Myocyte (in vitro differentiated cells): ENCODE measurements at places on chromosomes 13 and 19. TPM values are rescaled to one million over a fixed set of nuclear protein-coding genes. Genes with fewer than 3 reads are reported as not detected.
A peak's percentile ranks its signal among the peaks of the same experiment; 100 is the strongest.

GRCh38 chr13:111491021-111491420 lies 170.6 kb downstream of the TEX29 start:
- no peak for DNase-seq

- DNase-seq: no peak
These were observed 5.9 kb upstream of the SLC7A10 start for GRCh38 chr19:33231511-33231910.

DNA sequence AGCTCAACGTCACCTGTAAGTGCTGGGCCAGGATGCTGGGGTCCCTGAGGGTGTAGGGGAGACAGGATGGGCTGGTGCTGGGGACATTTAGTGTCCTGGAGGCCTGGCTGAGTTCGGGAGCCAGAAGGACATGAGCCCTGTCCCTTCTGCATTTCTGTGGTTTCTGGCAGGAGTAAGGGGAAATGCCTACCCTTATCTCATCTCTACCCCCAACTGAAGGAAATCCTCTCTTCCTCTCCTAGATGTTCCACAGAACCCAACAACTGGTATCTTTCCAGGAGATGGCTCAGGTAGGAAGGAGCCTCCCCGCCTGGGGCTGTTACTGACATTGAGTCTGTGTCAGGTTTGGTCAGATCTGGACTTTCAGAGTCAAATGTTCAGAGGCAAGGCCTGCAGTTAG lies 1.2 kb downstream of the CD33 start:
- DNase-seq: no peak

DNA sequence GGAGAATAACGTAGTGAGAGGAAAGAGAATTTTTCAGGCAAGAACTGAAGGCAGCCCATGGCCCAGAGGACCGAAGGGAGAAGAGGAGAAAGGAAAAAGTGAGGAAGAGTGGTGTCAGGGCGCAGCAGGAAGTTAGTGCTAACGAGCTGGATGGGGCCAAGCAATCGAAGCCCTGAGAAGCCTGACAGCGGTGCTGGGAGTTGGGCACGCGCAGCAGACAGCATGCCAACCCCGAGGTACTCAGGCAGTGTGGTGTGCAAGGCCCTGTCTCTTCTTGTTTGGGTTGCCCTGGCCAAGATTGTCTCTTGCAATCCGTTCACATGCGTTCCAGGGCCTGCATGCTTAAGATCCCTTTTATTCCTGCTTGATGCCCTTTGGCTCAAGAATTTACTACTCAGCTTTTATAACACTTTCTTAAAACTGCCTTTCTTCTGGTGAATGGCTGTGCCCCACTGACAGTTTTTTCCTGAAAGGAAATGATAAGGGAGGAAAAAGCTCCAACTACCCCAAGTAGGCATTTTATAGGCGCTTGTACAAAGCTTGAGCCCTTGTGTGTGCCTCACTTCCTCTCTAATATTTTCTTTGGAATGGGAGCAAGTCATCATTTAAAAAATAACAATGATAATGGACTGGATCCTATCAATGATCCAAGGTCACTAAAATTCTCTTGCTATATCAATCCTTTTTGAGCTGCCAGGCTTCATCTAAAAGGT lies 115.4 kb downstream of the FLT1 start:
- no peak for DNase-seq

GRCh38 chr19:56133858-56134653 lies 7.0 kb upstream of the ZNF444 start:
- peak; percentile 35 for DNase-seq

DNA sequence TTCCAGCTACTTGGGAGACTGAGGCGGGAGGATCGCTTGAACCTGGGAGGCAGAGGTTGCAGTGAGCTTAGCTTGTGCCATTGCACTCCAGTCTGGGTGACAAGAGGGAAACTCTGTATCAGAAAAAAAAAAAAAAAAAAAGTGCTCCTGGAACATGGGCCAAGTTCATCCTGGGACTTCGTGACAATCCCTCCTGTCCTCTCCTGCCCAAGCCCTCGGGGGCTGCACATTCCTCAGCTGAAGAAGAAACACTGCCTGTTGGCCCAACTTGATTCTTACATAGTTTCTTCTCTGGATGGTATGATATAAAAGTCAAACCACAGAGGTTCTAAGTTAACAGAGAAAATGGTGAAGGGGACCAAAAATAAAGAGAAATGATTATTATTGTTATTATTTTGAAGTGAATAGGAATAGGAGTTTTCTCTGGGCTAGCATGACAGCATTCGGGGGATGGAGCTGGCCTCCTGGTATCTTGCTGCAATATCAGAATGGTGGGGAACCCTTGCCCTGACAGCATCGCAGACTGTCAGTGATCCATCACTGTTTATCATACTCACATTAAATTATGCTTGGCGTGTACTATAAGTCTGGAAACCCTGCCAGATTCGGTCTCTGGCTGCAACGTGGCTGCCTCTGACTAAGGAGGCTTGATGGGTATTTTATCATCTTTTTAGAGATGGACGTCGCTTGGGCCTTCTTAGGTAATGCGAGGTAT lies 113.7 kb upstream of the OXGR1 start:
- no peak for DNase-seq

DNA sequence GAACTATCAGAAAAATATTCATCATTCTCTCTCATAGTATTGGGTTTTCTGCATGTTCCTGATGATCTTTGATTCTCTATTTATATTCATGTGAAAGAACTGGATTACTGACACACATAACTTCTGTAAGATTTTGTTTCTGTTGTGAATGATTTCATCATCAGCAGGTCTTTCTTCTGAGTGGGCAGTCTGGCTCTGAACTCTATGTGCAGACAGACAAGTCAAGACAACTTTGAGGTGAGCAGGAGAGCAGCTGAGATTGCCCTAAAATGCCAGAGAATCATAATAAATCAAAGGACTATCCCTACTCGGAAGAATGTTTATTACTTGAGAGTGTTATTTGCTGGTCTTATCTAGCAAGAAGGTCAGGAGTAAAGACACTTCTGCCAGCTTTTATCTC lies 652.1 kb upstream of the GPC6 start:
- no peak for DNase-seq

GRCh38 chr13:68481130-68481529 lies 1251.0 kb upstream of the PCDH9 start:
- no peak for DNase-seq

DNA sequence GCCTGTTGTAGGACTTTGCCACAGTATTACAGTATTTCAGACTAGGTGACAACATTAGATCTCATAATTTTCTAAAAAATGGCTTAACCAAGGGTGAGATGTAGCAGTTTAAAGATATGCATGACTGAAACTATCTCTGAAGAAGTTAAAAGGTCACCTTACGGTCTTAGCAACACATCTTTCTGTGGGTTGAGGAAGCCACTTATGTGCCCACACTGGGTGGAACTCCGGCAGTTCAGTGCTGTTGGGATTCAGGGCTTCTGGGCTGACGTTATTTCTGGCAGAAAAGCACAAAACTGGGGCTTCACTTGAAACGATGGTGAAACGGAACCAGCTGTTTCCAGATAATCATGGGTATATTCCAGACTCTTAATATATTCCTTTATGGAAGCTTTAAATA lies 697.3 kb downstream of the PCDH9 start:
- DNase-seq: no peak

GRCh38 chr13:57823704-57824103 lies 192.2 kb downstream of the PCDH17 start:
- no peak for DNase-seq

- DNase-seq: peak; percentile 17
These were observed 17.9 kb downstream of the SLC25A42 start for GRCh38 chr19:19081642-19082151.

DNA sequence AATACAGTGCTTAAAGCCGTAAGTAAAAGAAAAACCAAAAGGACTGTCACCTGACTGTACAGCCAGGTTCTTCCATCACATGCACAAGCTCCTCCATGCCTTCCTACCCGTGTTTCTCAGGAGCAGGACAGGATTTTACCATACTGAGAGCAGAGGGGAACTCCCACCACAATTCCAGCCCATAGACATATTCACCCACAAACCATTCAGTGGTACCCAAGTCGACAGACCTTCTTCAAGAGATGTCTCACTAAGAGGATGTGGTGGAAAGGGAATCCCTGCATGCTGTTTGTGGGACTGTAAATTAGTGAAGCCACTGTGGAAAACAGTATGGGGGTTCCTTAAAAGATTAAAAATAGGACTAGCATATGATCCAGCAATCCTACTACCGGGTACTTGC lies 66.9 kb upstream of the DOCK9 start:
- DNase-seq: no peak

GRCh38 chr13:50539791-50540530 lies 303.5 kb downstream of the DLEU7 start:
- DNase-seq: no peak

GRCh38 chr19:9835507-9835949 lies 410 bp downstream of the PIN1 start:
- no peak for DNase-seq

DNA sequence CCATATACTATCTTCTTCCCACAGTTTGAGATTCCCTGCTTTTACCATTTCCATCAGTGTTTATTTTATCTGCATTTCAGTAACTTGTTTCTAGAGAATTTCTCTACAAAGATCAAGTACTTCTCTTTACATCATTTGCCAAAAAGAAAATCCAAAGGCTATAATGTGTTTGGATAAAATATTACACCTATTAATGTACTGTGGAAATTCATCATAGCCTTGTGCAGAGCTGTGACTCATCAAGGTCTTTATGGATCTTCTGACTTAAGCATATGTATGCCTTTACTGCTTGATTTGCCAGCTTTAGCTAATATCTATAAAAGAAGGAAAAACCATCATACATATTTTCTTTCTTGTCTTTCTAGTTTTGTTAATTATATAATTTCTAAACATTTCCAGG lies 9.6 kb upstream of the HTR2A start:
- DNase-seq: no peak

GRCh38 chr19:49153167-49153809 lies 1.9 kb downstream of the HRC start:
- no peak for DNase-seq

DNA sequence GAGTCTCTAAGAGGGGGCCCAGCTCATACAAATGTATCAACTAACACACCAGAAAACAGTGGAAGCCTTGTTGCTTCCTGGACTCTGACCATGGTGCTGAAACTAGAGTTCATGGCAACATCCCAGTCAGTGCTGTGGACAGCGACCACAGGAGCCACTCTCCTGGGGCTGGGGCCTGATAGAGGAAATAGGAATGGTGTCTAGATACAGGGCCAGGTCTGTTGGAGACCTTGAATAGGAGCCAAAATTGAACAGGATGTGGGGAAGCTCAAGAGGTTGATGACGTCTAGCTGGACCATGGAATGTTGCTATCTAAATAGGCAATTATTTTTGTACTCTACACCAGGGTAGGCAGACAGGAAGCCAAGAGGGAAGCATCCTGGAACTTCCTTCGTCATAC lies 21.7 kb downstream of the LILRB4 start:
- peak; percentile 66 for DNase-seq

ZNF98 gene
- total RNA-seq: not detected in 2 replicates

AMER2 gene
- not detected in 2 replicates for total RNA-seq

ZNF154 gene
- 1.4 and 2.0 TPM in 2 replicates for total RNA-seq

NCR1 gene
- total RNA-seq: not detected in 2 replicates

CD70 gene
- total RNA-seq: 0.64 and 0.78 TPM in 2 replicates

NLRP9 gene
- total RNA-seq: not detected in 2 replicates

PRODH2 gene
- not detected in 2 replicates for total RNA-seq

IGFL2 gene
- total RNA-seq: not detected in 2 replicates

ZNF563 gene
- 3.4 and 4.3 TPM in 2 replicates for total RNA-seq

ZNF701 gene
- total RNA-seq: 5.5 and 6.2 TPM in 2 replicates

NOVA2 gene
- not detected in 2 replicates for total RNA-seq

HRC gene
- total RNA-seq: 375 and 578 TPM in 2 replicates
